Large intestine (tissue), 12 donors: ENCODE measurements at places on chromosomes 13 and 19. TPM values are rescaled to one million over a fixed set of nuclear protein-coding genes. Genes with fewer than 3 reads are reported as not detected.

GRCh38 chr13:49374585-49375290 is 69.1 kb downstream of the CAB39L start:
- H3K36me3 ChIP-seq: no peaks in the 10 kb centered on the region
- DNase-seq: no peak
- H3K4me1 ChIP-seq: no peaks in the 10 kb centered on the region
- H3K4me3 ChIP-seq: no peak overlapping the region
- H3K27ac ChIP-seq: no peak overlapping the region

GRCh38 chr19:42422901-42423461 is 4.2 kb downstream of the LIPE start:
- H3K27ac ChIP-seq: peak overlapping the region; percentile 70
- DNase-seq: peak; percentile 66
- peaks cover 4% of the 10 kb centered on the region for H3K36me3 ChIP-seq
- peaks cover 35% of the 10 kb centered on the region for H3K4me1 ChIP-seq
- H3K27me3 ChIP-seq: no peaks in the 10 kb centered on the region

- no peaks in the 10 kb centered on the region for H3K27me3 ChIP-seq
- H3K27ac ChIP-seq: no peak overlapping the region
- no peaks in the 10 kb centered on the region for H3K36me3 ChIP-seq
Measured at GRCh38 chr19:37902668-37903067, 3.7 kb downstream of the WDR87 start.

DNA sequence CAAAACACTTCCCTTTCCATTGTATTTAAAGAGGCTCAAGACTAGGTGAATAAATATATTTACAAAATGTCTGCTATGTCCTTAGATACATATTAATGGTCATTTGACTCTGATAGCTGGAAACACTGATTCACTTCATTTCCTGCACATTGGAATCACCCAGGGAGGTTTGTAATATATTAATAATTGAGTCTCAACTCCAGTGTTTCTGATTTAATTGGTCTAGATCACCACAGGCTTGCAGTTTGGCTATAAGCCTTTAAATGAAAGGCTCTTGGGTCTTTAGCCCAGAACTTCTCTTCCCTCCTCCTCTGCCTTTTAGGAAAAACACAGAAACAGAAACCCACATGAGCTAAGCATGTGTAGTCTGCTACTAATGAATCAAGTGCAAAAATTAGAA is 378.0 kb downstream of the TBC1D4 start:
- no peak overlapping the region for H3K27ac ChIP-seq
- no peak overlapping the region for H3K4me3 ChIP-seq
- no peak for DNase-seq
- H3K27me3 ChIP-seq: no peaks in the 10 kb centered on the region
- H3K36me3 ChIP-seq: no peaks in the 10 kb centered on the region

GJB6 gene
- polyA plus RNA-seq: 0.25 TPM

GRCh38 chr13:54232700-54233099 is 1204.1 kb downstream of the OLFM4 start:
- no peak overlapping the region for H3K4me3 ChIP-seq
- H3K4me1 ChIP-seq: no peaks in the 10 kb centered on the region
- DNase-seq: no peak
- H3K36me3 ChIP-seq: no peaks in the 10 kb centered on the region

DCLK1 gene
- 12.2 TPM for polyA plus RNA-seq

PCDH20 gene
- polyA plus RNA-seq: 9.2 TPM

- no peaks in the 10 kb centered on the region for H3K27me3 ChIP-seq
- no peak for DNase-seq
- peaks cover 4% of the 10 kb centered on the region for H3K36me3 ChIP-seq
- no peak overlapping the region for H3K4me3 ChIP-seq
- no peaks in the 10 kb centered on the region for H3K4me1 ChIP-seq
Measured at GRCh38 chr13:49046002-49046401, 70.3 kb downstream of the FNDC3A start.

DNAJC15 gene
- polyA plus RNA-seq: 26.7 TPM

ZNF665 gene
- 6.3 TPM for polyA plus RNA-seq

GRCh38 chr13:46211483-46212351 is at the start of gene LRRC63:
Gene LRRC63 (plus strand): TSS chr13:46211928. CDS start chr13:46213035, 1,107 bp downstream.
- H3K27ac ChIP-seq: no peak within 1 kb of the TSS
- H3K4me3 ChIP-seq: peak within 1 kb of the TSS; percentile 36
- H3K4me1 ChIP-seq: no peaks in the 10 kb centered on the region
- H3K36me3 ChIP-seq: no peaks in the 10 kb centered on the region

DNA sequence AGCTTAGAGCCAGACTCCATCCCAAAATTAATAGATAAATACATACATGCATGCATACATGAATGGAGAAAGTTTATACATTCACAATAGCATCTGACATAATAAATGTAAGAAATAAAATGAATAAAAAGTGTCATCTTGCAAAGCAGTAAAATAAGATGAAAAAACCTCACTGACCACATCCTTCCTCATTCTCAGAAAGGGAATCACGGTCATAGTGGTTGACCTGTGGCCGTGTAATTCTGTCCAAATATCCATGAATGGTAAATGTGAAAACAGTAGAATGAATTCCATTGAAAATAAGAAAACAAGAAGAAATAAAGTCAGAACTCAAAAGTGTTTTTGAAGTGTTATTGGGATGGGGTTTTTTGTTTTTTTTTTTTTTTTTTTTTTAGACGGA is 9.8 kb upstream of the CDC42EP5 start:
- no peak for DNase-seq
- H3K4me3 ChIP-seq: no peak overlapping the region
- no peak overlapping the region for H3K27ac ChIP-seq
- H3K4me1 ChIP-seq: no peaks in the 10 kb centered on the region
- no peaks in the 10 kb centered on the region for H3K36me3 ChIP-seq

ZNF154 gene
- polyA plus RNA-seq: 20.3 TPM

GRCh38 chr13:80841414-80841813 is 500.5 kb upstream of the SPRY2 start:
- no peaks in the 10 kb centered on the region for H3K36me3 ChIP-seq
- H3K27me3 ChIP-seq: no peaks in the 10 kb centered on the region
- H3K4me3 ChIP-seq: no peak overlapping the region
- H3K4me1 ChIP-seq: no peaks in the 10 kb centered on the region
- no peak for DNase-seq

FGF14 gene
- 2.1 TPM for polyA plus RNA-seq

ITPKC gene
- polyA plus RNA-seq: 28.4 TPM
